ENCODE measurements at places on chromosomes 7 and 10.

DNA sequence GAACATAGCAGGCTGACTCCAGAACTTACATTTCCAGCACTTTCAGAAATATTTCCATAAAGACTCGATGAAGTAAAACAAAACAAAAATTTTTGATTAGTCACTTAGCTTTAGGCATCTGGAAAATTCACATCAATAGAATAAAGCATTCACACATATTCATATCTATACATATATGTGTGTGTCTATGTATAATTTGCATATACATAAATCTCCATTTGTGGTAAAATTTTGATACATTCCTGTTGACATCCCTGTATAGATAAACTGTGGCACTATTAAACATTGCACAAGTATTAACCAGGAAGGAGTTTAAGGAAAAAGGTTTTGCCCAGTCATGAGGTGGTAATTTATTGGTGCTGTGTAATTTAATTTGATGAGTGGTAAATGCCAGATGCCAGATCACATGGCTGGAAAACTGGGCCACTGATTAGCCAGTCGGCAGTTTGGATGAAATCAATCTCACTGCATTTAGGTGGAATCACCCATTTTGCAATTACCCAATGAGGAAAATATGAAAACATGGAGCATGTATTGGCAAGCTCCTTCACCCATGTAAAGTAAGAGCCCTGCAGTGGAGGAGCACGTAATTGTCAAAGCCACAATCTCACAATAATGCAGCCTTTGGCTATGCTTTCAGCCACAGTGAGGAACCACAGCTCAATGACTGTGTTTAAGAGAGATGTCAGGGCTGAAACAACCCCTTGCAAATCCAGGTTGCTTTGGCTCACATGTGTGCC lies 294.6 kb downstream of the RNLS start:
- no peak for DNase-seq

DNA sequence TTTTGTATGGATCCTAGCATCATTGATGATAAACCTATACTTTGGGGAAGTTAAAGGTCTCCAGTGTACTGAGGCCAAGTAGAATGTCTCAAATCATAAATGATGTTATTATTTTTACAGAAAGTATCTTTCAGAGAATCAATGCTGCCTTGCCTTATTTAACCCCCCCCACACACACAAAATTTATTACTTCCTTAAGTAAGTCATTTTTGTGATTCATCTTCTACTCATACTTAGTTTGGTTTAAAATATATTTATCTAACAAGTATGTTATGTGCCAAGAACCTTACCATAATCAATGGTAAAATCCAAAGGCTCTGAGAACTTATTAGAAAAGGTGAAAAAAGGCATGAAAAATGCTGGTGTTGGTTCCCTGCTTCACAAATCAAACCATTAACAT lies 18.8 kb upstream of the CLDN12 start:
- DNase-seq, result no peak

- DNase-seq, result peak; percentile 45
Observed at GRCh38 chr10:133616371-133617130, 10.0 kb downstream of the FRG2B start.

GRCh38 chr7:32034052-32034451 lies 36.2 kb downstream of the PDE1C start:
- DNase-seq, result no peak

- DNase-seq, result no peak
Observed at GRCh38 chr7:20343941-20344340, 13.2 kb downstream of the ITGB8 start.

- DNase-seq, result no peak
Observed at GRCh38 chr7:106659166-106659962, 1.6 kb downstream of the CCDC71L start.

GRCh38 chr10:130833596-130833995 lies 477.9 kb downstream of the TCERG1L start:
- no peak for DNase-seq

GRCh38 chr10:70918851-70919530 lies 30.6 kb upstream of the PCBD1 start:
- DNase-seq, result peak; percentile 23

DNA sequence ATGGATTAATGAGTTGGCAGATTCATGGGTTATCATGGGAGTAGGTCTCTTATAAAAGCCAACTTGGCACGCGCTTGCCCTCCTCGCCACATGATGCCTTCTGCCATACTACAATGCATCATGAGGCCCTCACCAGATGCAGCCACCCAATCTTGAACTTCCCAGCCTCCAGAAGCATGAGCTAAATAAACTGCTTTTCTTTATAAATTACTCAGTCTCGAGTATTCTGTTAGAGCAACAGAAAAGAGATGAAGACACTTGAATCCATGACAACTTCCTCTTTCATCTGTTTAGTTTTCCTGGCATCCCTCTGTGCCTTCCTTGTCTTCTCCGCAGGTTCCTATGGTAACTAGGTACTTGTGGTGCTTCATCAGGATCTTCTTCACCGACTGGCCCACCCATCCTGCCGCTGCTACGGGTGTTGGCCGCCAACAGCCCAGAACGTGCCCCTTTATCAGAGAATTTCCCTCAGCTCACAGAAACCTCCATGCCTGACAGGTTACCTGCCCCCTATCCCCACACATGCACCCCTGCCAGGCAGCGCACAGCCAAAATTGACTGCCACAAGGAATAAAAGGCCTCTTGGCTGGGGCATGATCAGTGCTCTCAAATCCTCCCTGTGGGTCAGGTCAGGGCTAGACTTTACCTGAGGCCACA lies 28.0 kb upstream of the PPIF start:
- peak; percentile 10 for DNase-seq

DNA sequence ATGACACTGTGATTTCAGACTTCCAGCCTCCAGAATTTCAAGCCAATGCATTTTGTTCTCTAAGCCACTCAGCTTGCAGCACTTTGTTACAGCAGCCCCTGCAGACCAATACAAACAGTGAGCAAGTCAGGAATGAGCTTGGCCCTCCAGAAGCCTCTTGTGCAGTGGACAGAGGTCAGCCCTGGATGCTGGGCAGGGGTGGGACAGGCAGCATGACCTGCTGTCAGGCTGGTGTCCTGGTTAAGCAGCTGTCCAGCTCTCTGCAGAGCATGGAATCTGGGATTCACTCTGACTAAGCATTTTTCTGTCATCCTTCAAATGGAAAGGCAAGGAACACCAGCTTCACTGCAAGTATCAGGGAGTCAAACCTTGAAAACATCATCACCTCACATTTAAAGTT lies 85.5 kb upstream of the GDF10 start:
- no peak for DNase-seq

- DNase-seq, result no peak
Observed at GRCh38 chr10:8006274-8006999, 48.1 kb upstream of the GATA3 start.

DNA sequence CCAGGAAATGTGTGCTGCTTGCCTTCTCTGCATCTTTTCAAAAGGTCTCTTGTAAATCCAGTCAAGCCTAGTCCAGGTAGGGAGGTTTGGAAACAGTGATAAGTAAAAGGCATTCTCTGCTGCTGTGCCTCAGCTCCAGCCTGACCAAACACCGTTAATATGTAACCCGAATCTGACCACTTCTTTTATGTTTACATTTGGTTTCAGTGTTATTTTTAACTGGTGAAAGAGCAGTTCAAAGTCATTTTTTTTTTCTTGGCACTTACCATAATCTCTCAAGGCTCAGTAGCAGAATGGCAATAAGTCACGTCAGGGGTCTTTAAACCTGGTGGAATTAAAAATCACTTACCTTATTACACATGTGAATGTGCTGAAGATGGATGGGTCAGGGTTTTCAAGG lies 216.8 kb downstream of the PTEN start:
- DNase-seq, result no peak

DNA sequence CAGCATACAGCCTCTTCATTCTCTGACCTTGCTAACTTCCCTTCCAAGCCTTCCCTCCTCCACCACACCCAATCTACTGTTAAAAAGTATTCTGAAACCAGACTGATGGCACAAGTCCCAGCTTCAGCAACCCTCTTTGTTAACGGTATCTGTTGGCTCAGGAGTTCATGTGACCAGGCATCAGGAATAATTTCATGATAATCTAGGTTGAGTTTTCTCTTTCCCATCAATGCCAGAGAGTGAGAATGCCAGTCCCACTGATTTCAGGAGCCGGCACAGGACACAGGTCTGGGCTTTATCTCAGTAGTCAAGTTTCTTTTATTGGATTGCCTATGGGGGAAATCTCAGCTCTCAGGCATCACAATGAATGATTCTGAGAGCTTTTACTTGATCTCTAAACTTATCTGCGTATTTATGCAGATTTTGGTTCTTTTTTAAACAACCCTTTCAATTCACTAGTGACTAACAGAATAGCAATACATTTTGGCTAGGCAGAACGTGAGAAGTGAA lies 231.0 kb upstream of the LYZL1 start:
- no peak for DNase-seq

DNA sequence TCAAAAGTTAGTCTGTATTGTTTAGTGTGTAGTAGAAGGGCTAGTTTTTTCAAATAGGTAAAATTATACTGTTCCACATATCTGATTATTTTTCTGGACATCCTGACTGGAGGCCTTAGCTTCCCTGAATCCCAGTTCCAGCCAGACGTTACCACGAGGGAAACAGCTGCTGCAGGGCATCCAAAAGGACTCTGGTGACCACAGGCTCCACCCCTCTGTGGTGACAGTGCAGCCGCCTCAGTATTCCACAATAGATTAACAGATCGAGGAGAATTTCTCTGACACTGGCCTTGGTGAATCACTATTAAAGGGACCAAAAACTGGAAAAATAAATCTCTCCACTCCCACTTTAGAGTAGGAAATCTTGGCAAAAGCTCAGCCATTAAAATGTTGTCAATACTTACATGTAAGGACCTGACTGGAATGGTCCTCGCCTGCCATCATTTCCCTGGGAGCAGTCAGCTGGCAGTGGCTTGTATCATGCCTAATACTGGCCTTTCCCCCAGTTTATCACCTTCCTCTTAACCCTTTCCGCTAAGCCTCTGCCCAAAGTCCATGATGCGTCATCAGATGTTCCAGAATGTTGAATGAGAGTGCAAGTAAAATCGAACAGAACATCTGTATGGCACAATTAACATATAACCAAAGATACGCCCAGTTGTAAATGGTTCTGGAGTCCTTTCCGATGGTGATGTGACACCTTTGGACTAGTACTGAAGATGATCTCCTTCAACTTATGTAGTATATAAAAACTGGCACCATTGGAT lies 31.6 kb downstream of the ENO4 start:
- DNase-seq, result no peak
